Stimulated activated CD4-positive, alpha-beta T cell treated with anti-CD3 and anti-CD28 coated beads, Interleukin-15, amount 100 ng/mL, for 1 hour (primary cell): ENCODE measurements at places on chromosomes 3 and 15.

- no peak for DNase-seq
Observed at GRCh38 chr3:188021502-188022040, 132.4 kb upstream of the LPP start.

DNA sequence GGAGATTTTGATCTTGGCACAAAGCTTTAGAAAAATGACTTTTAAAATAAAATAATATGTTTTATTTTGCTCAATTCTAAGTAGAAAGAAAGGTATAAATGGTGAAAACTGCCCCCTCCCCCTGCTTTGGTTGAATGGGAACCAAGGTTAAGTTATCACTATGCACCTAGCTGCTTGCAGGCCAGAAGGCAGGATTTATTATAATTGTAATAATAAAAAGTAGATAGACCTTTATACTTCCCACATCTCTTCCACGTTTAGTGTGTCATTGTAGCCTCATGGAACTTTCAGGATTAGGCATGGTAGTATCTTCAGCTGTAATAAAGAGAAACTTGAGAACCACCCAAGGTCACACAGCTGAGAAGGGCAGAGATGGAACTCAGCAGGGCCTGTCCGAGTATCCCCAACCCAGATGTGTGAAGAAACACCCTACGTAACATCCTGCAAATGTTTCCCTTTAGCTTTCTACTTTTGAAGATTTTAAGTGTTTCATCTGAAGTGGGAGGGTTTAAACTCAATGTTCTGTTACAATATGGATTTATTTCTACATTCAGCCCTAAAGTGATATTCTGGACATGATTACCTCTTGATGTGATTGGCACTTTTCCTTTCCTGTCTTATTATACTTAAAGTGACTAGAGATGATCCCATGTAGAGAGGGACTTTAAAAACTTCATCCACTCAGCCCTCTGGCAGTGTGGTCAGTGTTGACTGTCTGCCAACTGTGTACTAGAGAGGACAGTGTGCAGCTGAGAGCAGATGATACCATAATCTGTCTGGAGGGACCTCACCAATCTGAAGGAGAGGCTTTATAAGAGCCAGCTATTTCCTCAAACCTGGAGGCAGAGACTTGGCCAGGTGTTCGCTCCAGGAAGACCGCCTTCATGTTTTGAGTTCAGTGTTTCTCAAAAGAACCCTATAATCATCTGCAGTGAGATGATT lies 282.5 kb upstream of the TRIM42 start:
- no peak for DNase-seq

- DNase-seq: no peak
Observed at GRCh38 chr3:48798998-48799397, 48.7 kb downstream of the PRKAR2A start.

GRCh38 chr3:117447419-117447818 lies 737.8 kb downstream of the TUSC7 start:
- no peak for DNase-seq

- no peak for DNase-seq
Observed at GRCh38 chr15:26069231-26069641, 206.1 kb upstream of the ATP10A start.

DNA sequence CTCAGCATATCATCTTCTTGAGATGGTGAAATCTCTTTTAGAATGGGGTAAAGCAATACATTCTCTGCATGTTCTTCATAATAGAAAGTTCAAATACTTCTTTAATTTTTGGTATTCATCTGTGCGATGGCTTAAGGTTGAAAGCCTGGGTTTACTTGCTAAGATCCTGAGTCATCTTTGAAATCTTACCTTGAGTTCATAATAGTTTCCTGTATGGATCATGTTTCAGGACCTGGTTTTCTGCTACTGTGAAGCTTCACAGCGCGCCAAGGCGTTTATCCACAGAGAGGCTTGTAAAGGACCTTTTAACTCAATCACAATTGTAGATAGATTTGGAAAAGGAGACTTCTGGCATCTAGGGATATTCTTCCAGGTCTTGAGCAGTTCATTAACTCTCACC lies 39.0 kb downstream of the MED12L start:
- no peak for DNase-seq

GRCh38 chr15:39471785-39472574 lies 108.9 kb upstream of the THBS1 start:
- no peak for DNase-seq
